ENCODE measurements at places on chromosomes 1 and 21.
A peak's percentile ranks its signal among the peaks of the same experiment; 100 is the strongest.

DNA sequence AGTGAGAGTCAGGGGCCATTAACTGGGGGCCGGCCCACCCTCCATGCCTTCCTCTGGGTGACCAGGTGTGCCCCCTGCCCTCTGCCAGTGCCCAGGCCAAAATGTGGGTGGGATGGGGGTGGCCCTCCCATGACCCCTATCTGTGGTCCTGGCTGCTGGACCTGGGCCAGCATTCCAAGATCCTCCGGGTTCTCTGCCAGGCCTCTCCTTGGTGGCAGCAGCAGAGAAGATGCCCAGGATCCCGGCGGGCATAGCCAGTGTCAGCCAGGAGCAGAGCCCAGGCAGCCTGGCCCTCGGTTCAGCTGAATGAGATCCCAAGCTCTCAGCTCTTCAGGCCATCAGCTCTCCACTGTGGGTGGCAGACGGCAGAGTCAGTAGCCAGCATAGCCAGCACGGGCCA lies 31.3 kb upstream of the ACTRT2 start:
- no peak for DNase-seq

- DNase-seq = no peak
These were observed 13.8 kb upstream of the PHLDA3 start for GRCh38 chr1:201482755-201483154.

- DNase-seq = peak; percentile 56
These were observed 5.8 kb upstream of the ITGB2 start for GRCh38 chr21:44926331-44927101.

GRCh38 chr1:202858789-202859414 lies 30.0 kb downstream of the RABIF start:
- DNase-seq = no peak

GRCh38 chr1:73205294-73205973 lies 923.1 kb upstream of the NEGR1 start:
- DNase-seq = no peak

GRCh38 chr1:15053153-15053552 lies 100.4 kb upstream of the TMEM51 start:
- DNase-seq = no peak

DNA sequence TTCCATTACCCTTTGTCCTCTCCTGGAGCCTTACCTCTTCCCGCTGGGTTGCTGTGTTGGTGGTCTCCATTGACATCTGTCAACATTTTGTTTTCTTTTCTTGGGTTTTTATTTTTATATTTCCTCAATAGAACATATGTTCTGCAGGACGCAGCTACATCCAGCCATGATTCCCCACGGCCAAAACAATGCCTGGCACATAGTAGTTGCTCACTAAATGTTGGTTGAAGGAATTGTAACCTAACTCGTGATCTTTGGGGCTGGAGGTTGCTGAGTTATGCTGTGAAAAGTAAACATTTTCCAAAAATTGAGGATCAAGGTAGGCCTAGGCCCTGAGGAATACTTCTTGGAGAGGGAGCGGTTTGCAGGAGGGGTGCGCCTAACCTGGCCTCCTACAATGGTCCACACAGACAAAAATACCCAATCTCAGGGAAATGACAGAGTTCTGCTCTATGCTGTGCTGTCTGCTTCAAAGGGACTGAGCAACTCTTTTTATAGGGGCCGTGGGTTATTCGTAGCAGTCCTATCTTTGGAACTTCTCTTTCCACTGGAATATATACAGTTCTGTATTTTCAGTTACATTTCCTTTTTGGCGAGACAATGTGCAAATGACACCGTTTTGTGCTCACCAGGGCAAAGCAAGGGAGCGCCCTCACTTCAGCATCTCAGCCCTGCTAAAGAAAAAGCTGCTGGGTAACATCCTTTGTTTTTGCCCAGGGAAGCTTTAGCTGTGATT lies 1.4 kb downstream of the PDPN start:
- no peak for DNase-seq

DNA sequence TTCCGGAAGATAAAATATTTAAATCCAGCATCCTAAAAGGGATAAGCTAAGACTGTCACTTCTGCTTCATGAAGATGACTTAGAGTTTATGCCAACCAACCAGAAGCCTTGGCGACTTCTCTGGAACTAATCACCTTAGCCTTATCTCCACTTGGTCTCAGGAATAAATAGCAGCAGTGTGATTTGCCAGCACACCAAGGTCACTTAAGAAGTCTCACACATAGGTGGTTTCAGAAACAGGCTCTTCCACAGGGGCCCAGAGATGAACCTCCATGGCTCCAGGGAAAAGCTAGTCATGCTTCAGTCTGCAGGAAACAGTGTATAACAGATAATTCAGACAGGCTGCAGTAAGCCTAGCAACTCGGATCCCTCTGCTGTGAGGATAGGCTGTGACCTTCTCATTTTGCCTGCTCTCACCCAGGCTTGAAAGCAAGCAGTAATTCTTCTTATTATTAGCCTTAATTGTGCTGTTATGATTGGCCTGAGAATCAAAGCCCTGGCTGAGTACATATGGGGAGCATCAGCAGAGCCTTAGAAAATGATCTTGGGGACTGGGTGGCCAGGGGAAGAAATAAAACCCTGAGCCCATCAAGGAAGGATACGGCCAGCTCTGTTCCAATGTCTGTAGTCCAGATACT lies 84.7 kb downstream of the WLS start:
- DNase-seq = no peak

DNA sequence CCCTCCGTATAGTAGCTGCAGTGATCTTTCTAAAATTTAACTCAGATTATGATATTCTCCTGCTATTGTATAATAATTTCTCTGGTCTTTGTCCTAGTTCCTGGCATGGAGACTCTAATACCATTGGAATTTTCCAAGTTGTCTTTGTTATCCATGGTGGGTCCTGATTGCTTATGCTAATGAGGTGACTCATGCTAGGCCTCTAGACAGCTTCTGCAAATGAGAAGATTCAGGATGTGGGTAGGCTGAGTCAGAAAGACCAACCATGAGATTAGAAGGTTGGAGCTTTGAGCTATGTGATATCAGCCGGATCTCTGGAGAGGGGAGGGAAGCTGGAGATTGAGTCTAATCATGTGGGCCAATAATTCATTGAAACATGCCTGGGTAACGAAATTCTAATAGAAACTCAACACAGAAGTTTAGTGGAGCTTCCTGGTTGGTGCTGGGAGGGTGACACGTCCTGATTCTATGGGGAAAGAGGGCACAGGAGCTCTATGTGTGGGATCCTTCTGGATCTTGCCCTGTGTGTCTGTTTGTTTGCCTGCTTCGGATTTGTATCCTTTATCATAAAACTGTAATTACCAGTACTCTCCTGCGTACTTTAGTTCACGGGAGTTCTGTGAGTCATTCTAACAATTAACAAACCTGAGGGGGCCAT lies 73.2 kb upstream of the CNIH3 start:
- peak; percentile 4 for DNase-seq

DNA sequence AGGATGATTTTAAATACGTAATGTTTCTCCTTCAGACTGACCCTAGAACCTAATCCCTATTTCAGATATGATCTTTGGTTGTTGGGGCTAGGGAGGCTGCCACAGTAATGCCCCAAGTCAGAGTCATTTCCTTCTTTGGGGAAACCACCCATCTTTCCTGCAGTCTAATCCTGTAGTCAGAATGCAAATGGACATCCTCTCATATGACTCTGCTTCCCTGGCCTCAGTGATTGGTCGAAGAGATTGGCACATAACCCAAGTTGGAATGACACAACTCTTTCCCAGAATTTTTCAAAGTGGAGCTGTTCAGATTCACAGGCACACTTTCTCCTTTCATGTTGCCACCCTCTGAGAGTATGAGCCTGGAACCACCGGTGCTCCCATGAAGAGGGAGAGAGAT lies 58.8 kb upstream of the ZNF644 start:
- no peak for DNase-seq

DNA sequence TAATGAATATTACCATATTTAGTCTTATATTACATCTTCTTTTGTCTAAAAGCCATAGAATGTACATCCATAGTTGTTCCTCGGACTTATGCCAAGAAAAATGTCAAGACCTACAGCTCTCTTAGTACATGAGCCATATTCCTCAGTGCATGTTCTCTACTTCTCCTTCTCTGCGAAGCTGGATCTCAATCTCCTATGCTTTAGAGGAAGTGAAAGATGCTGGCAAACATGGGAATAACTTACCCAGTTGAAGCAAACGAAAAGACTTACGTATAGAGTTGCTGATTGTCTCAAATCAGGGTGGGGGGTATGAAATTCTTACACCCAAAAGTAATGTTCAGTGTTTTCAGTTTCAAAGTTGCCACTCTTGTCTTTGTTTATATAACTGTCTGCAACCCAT lies 32.7 kb downstream of the OR13G1 start:
- DNase-seq = no peak

GRCh38 chr1:85091671-85092280 lies 43.5 kb upstream of the MCOLN3 start:
- no peak for DNase-seq

- no peak for DNase-seq
These were observed 13.5 kb upstream of the ERG start for GRCh38 chr21:38511662-38512243.

DNA sequence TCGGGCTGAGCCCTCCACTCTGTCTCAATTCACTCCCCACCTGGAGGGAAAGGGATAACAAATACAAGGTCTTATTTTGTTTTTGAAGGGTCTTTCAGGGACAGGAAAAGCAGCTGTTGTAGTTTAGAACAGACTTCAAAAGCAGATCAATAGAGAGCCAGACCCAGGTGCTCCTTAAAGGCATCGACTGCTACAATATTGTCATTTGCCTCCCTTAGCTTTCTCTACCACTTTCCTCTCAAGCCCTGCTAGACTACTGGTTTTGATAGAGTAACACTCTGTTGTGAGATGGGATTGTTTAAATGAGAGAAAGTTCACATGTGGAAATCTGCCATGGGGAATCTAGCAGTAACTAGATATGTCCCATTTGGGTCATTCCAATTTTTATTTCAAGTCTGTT lies 24.0 kb downstream of the RGS7 start:
- DNase-seq = no peak

DNA sequence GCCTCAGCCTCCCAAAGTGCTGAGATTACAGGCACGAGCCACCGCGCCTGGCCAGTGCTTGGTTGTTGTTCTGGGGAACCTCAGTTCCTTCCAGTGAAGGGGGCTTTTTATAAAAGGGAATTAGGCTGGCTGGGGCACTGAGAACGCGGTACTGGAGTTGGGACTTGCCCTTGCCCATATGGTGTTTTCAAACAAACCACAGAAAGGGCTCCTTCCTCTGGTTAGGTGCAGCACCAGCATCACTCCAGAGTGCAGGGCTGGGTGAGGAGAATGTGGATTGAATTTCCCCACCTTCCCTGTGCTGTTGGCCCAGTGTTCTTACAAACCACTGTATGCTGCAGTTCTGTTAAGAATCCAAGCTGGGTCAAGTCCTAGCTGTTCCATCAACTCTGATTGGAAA lies 5.3 kb downstream of the MAN1C1 start:
- no peak for DNase-seq

DNA sequence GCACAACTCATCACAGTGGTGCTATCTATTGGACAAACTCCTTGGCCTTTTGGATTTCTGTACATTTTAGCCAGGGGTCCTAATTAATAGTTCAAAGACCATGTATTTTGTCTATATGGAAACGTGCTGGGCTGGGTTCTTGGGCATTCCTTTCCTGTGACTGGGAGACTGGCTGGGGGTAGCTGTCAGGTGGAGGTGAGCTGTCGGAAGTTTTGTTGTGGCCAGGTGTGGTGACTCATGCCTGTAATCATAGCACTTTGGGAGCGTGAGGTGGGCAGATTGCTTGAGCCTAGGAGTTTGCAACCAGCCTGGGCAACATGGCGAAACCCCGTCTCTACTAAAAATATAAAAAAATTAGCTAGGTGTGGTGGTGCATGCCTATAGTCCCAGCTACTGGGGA lies 392.4 kb downstream of the RPS6KC1 start:
- no peak for DNase-seq

DNA sequence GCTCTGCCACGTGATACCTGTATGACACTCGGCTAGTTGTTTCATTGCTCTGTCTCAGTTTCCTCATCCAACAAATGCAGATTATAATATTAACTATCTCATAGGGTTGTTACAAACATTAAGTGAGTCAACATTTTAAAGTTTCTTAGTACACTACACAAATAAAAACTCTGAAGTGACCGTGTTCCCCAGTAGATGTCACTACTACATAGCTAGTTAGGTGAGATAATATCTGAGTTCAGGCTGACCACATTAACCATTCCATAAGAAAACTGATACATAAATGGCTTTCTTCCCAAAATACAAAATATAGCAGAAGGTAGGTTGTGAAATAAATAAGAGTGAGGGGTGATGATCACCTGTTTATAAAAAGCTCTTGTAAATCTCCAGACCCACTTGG lies 214.1 kb downstream of the NUF2 start:
- no peak for DNase-seq

GRCh38 chr1:83705091-83705490 lies 293.8 kb downstream of the TTLL7 start:
- DNase-seq = no peak

DNA sequence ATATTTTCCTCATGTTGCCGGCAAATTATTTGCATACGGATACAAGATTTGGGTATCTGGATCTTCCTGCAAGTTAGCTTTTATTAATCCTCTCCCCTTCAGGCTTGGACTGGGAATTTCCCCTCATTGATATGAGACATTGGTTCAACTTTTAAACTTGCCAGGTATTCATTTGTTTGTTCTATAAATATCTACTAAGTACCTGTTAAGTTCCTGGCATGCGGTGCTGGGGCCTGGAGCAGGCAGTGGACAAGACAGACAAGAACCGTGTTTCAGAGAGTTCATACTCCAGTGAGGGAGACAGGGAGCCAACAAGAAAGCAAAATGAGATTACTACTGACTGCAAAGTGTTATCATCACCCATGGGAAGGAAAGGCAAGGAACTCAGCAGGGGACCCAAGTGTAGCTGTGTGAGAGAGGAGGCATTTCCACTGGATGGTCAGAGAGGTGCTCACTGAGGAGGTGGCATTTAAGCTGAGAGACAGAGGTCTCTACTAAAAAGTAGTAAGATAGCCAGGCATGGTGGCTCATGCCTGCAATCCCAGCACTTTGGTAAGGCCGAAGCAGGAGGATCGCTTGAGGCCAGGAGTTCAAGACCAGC lies 39.1 kb upstream of the FHAD1 start:
- no peak for DNase-seq

GRCh38 chr1:240190881-240191401 lies 99.3 kb downstream of the FMN2 start:
- no peak for DNase-seq

GRCh38 chr1:164702664-164703063 lies 143.7 kb downstream of the PBX1 start:
- no peak for DNase-seq

GRCh38 chr1:173688300-173688699 lies 18.6 kb upstream of the ANKRD45 start:
- no peak for DNase-seq

GRCh38 chr1:184390889-184391288 lies 4.1 kb downstream of the C1orf21 start:
- DNase-seq = no peak

Data from activated naive CD4-positive, alpha-beta T cell treated with Interleukin-2 at 50 U/mL for 16 hours (primary cell).